ENCODE measurements at places on chromosomes 16 and 17.

DNA sequence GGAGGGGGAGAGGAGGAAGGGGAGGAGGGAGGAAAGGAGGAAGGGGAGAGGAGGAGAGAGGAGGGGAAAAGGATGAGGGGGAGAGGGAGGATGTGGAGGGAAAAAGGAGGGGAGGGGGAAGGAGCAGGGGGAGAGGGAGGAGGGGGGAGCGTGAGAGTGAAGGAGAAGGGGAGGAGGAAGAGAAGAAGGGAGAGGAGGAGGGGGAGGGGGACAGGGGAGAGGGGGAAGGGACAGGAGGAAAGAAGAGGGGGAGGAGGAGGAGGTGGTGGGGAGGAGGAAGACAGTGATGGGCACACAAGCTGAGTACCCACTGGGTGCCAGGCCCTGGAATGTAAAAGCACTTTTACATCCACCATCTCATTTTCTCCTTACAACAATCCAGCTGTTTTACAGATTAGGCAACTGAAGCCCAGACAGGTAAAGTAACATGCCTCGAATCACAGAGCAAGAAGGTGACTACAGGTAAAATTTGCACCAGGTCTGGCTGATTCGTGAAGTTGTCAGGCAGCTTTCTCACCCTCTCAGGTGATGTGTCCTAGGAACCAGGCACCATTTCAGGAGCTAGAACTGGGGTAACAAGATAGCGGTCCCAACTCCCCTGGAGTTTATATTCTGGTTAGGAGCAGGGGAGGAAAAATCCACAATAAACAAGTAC is 10.0 kb upstream of the LITAF start:
- no peaks in the 10 kb centered on the region for H3K36me3 ChIP-seq
- H3K27me3 ChIP-seq, result no peaks in the 10 kb centered on the region
- peaks cover 17% of the 10 kb centered on the region for H3K4me1 ChIP-seq
- no peak for ATAC-seq

DNA sequence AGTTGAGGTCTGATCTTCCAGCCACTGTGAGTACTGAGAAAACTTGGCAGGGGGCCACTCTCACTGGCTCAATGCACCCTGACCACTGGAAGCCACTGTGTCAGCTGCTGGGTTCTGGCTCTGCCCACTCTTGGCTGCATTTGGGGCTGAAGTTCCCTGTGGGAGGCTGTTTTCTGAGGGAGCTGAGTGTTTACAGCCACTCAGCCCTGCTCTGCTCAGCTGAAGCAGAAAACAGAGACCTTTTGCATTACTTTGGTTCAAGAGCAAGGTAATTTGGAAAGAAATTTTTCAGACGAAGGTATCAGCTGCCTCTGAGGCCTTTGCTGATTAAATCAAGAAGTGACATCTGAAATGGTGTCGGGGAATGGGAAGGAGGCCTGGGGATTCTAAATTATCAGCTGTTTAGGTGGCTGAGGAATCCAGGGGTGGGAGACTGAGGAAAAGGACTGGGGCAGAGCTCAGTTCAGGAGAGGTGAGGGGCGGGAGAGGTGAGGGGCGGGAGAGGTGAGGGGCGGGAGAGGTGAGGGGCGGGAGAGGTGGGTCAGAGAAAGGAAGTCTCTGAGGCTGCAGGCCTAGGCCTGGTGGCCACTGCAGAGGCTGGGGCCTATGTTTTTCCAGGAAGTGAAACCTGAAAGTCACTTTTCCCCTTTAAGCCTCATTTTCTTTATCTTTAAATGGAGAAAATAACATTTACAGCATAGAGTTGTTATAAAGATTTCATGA is at the start of gene ACSM5:
Gene ACSM5 (plus strand): TSS at position 137 of the 723 bp plus-strand sequence. CDS start 1,951 bp downstream, outside the sequence.
- peaks cover 7% of the 10 kb centered on the region for H3K27me3 ChIP-seq
- no peak within 1 kb of the TSS for H3K27ac ChIP-seq
- no peaks in the 10 kb centered on the region for H3K4me1 ChIP-seq
- H3K4me3 ChIP-seq, result no peak within 1 kb of the TSS

GRCh38 chr16:84600343-84601229 is 17.3 kb downstream of the COTL1 start:
- H3K27me3 ChIP-seq, result no peaks in the 10 kb centered on the region
- no peaks in the 10 kb centered on the region for H3K4me1 ChIP-seq
- no peaks in the 10 kb centered on the region for H3K36me3 ChIP-seq
- no peak for ATAC-seq

- no peaks in the 10 kb centered on the region for H3K36me3 ChIP-seq
- no peaks in the 10 kb centered on the region for H3K27me3 ChIP-seq
- no peak overlapping the region for H3K4me3 ChIP-seq
- peaks cover 25% of the 10 kb centered on the region for H3K4me1 ChIP-seq
Observed at GRCh38 chr17:55442953-55443683, 21.5 kb upstream of the MMD start.

DNA sequence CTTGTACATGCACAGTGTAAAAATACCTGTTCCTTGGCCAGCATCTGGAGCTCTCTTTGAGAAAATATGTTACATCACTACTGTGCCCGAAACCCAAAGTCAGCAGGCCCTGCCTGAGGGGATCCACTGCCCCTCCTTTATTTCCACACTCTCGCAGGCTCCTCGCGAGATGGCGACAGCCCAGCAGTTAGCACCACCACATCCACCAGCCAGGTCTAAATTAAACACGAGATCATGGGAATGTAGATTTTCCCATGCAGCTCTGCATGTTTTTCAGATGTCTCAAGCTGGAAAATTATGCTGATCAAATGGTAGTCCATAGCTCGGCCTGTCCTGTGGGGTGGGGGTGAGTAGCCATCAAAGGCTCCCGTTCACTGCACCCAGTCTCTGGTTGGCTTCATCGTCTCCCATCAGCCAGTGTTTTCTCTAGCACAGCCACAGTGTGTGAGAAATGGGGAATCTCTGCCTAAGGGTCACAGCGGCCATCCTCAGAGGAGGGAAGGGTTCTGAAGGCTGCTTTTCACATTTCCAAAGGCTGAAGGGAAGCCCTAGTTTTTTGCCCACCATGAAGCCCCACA is 34.7 kb downstream of the EPN2 start:
- peak overlapping the region; percentile 48 for H3K27ac ChIP-seq
- peaks cover 8% of the 10 kb centered on the region for H3K4me1 ChIP-seq
- peak; percentile 42 for ATAC-seq
- H3K36me3 ChIP-seq, result peaks cover 4% of the 10 kb centered on the region
- H3K27me3 ChIP-seq, result no peaks in the 10 kb centered on the region
- no peak overlapping the region for H3K4me3 ChIP-seq

DNA sequence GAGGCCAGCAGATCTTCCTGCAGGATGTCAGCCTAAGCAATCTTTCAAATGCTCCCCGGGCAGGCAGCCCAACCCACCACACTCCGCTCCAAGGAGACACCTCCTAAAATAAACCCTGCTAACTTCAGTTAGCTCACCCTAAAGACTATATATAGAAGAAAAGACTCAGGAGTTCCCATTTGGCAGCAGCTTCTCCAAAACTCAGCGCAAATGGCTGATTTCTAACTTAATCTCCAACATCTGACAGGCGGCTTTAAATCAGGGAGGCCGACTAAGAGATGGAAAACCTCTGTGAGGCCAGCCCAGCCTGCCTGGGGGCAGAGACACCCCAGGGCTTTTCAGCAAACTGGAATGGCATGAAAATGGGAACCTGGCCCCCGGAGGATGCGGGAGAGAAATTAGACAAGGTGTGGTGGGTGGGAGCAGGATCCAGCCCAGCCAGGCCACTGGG is 91.6 kb downstream of the XYLT1 start:
- no peaks in the 10 kb centered on the region for H3K36me3 ChIP-seq
- H3K4me3 ChIP-seq, result no peak overlapping the region
- peaks cover 34% of the 10 kb centered on the region for H3K4me1 ChIP-seq
- peak overlapping the region; percentile 89 for H3K27ac ChIP-seq
- peak; percentile 69 for ATAC-seq

DNA sequence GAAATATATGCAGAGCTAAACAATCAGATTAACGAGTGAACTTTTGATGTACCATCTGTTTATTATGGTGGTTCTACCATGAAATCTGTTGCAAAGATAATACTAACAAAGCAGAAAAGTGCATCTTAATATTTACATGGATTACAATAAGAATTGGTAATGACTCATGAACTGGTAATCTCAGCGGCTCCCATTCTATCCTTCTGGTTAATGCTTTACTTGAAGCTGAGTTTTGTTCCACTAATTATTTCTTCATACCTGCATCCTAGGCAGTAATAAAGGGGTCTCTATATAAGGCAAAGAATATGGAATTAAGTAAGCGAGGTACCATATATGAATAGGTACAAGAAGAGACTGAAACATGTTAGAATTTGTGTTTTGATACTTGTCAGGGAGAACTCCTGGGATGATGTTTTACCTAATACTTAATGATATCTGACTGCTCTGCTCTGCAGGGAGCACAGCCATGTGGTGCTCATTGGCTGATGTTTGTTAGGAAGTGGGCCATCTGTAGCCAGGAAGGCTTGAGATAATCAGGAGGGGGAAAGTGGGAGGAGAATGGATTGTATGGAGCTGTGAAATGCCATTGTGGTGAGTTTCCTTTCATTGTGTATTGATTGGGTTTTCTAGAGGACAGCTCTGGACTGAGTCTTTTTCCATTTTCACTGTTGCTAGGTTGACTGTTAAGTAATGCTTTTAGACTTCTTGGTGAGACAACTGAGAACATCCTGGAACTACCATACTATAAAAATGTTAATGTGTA is 52.6 kb downstream of the MAP2K6 start:
- no peak overlapping the region for H3K4me3 ChIP-seq
- H3K4me1 ChIP-seq, result no peaks in the 10 kb centered on the region
- no peak for ATAC-seq
- no peaks in the 10 kb centered on the region for H3K36me3 ChIP-seq

- H3K4me3 ChIP-seq, result peak overlapping the region; percentile 90
- peaks cover 35% of the 10 kb centered on the region for H3K36me3 ChIP-seq
- peaks cover 68% of the 10 kb centered on the region for H3K4me1 ChIP-seq
- no peaks in the 10 kb centered on the region for H3K27me3 ChIP-seq
Observed at GRCh38 chr17:56910509-56911235, 3.2 kb downstream of the TRIM25 start.

DNA sequence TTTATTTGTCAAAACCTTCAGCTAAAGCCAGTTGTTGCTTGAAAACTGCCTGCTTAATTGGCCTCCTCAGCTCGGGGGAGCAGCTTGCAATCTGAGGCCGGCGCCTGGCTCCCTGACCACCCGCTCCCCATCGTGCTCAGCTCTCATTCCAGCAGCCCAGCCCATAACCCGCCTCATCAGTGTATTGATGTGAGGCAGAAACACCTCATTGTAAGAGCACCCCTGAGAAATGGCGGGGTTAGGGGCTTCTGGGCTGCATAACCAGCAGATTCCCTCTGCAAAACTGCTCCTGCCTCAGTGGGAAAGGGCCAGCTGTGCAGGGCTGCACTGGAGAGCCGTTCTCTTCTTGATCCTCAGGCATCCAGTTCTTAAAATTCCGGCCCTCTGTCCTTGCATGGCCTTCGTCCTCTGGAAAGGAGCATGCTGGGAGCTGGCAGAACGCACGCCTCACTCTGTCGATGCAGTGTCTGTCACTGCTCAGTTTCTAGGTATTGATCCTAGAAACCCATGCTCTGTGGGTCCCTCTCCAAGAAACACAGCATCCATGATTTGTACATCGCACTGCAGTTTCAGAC is 113.8 kb upstream of the CHMP6 start:
- H3K27me3 ChIP-seq, result no peaks in the 10 kb centered on the region
- no peaks in the 10 kb centered on the region for H3K4me1 ChIP-seq
- no peak overlapping the region for H3K4me3 ChIP-seq
- H3K36me3 ChIP-seq, result no peaks in the 10 kb centered on the region

DNA sequence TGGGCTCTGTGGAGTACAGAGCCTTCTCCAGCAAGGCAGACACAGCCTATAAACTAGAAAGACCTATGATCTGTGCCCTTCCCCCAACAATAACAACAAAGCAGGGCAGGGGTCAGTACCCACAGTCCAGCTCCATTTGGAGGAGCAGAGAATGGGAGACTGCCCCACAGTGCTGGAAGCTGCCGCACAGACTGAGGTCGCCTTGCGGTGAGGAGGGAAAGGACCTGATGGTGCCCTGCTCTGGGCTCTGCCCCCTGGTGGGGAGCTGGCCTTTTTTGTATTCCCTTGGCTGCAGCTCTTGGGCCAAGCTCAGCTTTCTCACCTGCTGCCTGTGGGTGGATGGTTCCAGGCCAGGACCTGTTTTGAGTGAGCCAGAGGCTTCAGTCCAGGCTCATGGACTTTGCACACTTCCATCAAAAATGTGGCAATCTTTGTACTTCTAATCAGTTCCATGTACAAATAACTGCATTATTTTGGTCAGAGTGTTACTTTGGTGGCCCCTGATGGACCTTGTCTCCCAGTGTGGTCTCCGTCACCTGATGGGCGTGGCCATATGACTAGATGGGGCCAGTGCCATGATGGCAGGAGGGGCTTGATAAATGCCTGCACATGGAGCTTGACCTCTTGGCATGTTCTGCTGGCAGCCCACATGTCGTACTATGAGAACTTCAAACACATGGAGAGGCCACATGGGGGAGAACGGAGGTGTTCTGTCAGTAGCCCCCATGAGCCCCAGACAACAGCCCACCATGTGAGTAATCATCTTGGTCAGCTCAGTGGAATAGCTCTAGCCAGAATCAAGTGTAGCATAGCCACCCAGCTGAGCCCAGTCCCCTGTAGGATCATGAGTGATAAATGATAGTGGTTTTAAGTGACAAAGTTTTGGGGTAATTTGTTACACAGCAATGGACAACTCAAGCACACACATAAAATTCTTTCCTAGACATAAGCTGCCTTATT is 24.2 kb downstream of the B9D1 start:
- no peaks in the 10 kb centered on the region for H3K27me3 ChIP-seq
- H3K4me3 ChIP-seq, result no peak overlapping the region
- ATAC-seq, result peak; percentile 48
- peaks cover 28% of the 10 kb centered on the region for H3K36me3 ChIP-seq

DNA sequence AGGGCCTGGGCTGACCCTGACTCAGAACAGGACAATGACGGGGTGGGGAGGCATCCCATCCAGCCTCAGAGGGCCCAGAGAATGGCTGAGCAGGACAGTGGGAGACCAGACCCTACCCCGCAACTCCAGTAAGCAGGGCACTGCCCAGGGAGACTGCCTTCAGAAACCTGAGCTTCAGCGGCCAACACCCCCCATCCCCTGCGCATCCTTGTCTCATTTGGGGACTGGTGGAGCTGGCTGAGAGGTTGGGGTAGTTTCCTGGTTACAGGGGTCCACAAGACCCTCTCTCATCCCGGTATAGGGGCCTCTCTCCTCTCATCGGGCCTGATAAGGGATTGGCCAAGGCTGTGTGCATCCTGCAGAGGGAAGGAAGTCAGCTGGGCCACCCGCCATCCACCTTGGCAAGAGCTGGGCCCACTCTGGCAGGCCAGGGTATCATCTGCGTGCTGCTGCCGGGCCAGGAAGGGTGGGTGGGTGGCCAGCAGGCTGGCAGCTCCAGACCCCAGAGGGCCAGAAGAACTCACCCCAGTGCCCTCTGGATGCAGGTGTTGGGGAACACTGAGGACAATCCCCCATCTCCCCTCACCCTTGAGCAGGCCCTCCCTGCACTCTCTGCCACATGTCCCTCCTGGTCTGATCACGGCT is 229.1 kb downstream of the KATNIP start:
- H3K4me1 ChIP-seq, result no peaks in the 10 kb centered on the region
- peaks cover 48% of the 10 kb centered on the region for H3K36me3 ChIP-seq
- H3K27ac ChIP-seq, result no peak overlapping the region
- ATAC-seq, result no peak
- H3K4me3 ChIP-seq, result no peak overlapping the region
- H3K27me3 ChIP-seq, result peaks cover 13% of the 10 kb centered on the region

- H3K4me1 ChIP-seq, result peaks cover 49% of the 10 kb centered on the region
- peak; percentile 95 for ATAC-seq
- H3K27ac ChIP-seq, result peak overlapping the region; percentile 30
- H3K4me3 ChIP-seq, result peak overlapping the region; percentile 57
- H3K36me3 ChIP-seq, result no peaks in the 10 kb centered on the region
Observed at GRCh38 chr17:7204828-7205461, 14.7 kb downstream of the DLG4 start.

All from gastroesophageal sphincter (tissue), 4 donors.